ENCODE measurements at places on chromosomes 12 and 14.
A peak's percentile ranks its signal among the peaks of the same experiment; 100 is the strongest.

- no peak for DNase-seq
Observed at GRCh38 chr14:20262642-20263128, 23.6 kb downstream of the OR11H4 start.

DNA sequence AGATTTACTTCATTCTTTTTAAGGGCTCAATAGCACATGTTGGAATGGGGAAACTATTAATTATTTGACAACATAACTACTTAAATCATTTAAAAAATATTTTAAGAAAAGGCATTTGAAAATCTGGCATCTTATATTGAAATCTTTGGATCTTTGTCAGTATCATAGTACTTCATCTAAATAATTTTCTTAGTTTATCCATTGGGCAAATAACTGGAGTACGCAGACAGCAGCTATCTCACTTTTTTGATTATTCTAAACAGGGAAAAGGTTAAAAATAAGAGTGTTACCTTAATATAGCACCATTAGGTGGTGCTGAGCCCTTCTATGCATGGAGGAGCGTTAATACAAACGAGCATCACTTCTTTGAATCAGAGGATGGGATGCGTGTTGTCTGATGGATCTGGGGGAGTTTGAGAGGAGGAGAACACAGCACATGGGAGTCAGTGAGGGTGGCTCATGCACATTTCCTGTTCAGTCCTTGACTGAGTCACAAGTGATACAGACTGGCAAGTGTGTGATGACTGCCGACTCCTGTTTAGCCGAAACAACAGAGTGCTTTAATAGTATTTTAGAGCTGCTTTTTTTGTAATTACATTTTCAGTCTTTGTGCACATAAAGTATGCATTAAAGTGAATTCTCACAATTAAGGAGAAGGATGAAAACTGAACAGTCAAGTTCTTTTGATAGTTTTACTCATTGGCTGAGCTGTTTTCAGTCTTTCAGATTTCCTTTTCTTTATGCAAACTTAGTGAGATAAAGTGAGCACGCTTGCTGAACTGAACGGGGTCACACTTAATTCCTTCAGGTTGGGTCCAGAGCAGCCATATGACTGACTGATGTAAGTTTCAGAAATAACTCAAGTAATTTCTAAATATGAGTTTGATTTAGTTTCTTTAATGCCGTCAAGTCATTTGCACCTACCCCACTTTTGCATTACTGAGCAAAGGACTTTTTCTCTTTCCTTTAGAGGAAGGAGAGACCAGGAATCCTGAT, 92.7 kb downstream of the DIP2B start:
- peak; percentile 43 for DNase-seq

- DNase-seq, result no peak
Observed at GRCh38 chr12:98194591-98194990, 320.8 kb upstream of the TMPO start.

- no peak for DNase-seq
Observed at GRCh38 chr12:24954261-24954660, 5.4 kb upstream of the BCAT1 start.

GRCh38 chr14:74255281-74255680, 16.0 kb downstream of the VSX2 start:
- DNase-seq, result no peak

GRCh38 chr12:95548056-95548538, 3.2 kb downstream of the USP44 start:
- DNase-seq, result no peak

GRCh38 chr14:22519877-22520685, 68.9 kb downstream of the DAD1 start:
- DNase-seq, result no peak

- no peak for DNase-seq
Observed at GRCh38 chr14:92959761-92960680, 37.1 kb downstream of the CHGA start.

GRCh38 chr12:3197131-3197818, 120.1 kb downstream of the TSPAN9 start:
- no peak for DNase-seq

- no peak for DNase-seq
Observed at GRCh38 chr14:100386121-100386520, 63.0 kb downstream of the SLC25A47 start.

Data from GDM1 (cell line).